Cardiac fibroblast (primary cell): ENCODE measurements at places on chromosomes 1 and 21.

DNA sequence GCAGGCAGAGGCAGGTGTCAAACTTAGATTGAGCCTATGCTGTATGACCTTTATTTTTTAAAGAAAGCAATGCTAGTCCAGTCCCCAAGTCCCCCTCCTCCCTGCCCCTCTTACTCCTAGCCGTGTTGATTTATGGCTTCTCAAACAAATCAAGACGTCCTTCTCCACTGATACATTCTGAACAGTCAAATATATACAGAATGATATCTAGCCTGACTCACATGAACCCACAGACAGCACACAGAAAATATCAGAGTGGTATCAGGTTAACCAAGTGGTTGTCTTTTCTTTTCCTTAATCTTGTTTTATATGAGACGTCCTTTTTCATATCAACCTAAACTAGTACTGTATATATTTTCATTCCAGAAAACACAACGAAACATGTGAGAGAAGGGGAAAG is 13.4 kb downstream of the DAB1 start:
- no peak for DNase-seq

DNA sequence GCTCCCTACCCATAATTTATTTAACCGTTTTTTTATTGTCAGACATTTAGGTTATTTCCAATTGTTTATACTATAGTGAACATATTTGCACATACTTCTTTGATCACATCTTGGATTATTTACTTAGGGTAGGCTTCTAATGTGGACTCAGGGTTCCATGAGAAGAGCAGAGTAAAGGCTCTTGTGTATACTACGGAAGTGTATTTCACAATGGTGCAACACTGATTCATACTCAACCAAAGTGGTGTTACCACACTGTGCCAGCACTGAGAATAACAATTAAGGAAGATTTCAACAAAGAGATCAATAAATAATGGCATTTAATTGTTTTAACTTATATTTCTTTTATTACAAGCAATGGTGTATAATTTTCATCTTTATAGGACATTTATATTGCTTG is 251.2 kb downstream of the ZNF326 start:
- DNase-seq, result no peak

GRCh38 chr1:231786126-231786525 is 159.5 kb downstream of the DISC1 start:
- no peak for DNase-seq

- no peak for DNase-seq
These were observed 39.0 kb downstream of the COL6A1 start for GRCh38 chr21:46020581-46020980.

- DNase-seq, result peak; percentile 83
These were observed 161.5 kb downstream of the DNM3 start for GRCh38 chr1:172002725-172003345.

- no peak for DNase-seq
These were observed 155.9 kb upstream of the HMCN1 start for GRCh38 chr1:185578293-185578692.

- no peak for DNase-seq
These were observed 136.8 kb downstream of the RUNX1 start for GRCh38 chr21:34912022-34912945.

DNA sequence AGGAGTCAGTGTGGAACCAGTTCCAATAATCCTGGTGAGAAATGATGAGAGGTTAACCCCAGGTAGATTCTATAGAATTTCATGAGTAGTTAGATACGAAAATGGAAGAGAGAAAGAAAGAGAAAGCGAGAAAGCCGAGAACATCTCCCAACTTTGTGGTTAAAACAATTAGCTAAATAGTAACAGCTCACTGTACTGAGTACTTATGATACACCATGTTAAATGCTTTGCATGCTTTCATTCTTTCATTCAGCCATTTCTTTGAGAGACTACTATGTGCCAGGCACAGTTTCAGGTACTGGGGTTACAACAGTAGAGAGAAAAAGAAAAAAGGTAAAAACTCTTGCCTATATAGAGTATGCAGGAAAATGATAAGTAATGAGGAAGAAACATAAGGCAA is 109.7 kb upstream of the SYT6 start:
- DNase-seq, result no peak

DNA sequence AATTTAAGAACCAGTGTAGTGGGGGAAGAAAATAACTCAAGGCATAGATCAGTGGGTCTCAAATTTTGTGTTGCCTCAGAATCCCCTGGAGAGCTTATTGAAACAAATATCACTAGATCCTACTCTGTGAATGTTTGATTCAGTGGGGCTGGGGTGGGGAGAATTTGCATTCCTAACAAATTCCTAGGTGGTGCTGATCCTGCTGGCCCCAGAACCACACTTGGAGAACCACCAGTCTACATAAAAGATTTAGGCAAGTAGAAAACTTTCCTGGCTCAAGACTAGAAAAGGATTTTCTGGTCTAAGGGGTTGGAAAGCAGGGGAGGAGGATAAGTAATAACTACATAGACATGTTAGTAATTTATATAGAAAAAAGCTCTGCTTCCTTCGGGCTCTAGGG is 34.1 kb upstream of the C1orf21 start:
- DNase-seq, result no peak

DNA sequence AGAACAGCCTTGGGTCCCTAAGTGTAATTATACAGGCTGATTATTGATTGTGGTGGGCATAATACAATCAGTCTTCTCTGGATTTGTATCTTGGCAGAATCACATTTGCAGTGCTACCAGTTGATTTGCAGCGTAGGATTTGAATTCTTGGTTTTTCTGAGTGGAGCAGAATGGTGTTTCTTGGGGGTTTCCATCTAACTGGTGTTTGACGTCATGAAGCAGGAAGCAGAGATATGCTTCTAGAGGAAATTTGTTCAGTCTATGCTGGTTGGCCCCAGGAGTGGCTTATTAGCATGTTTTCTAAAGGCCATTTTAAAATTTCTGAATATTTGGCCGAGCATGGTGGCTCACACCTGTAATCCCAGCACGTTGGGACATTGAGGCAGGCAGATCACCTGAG is 3.4 kb downstream of the CTTNBP2NL start:
- peak; percentile 33 for DNase-seq

DNA sequence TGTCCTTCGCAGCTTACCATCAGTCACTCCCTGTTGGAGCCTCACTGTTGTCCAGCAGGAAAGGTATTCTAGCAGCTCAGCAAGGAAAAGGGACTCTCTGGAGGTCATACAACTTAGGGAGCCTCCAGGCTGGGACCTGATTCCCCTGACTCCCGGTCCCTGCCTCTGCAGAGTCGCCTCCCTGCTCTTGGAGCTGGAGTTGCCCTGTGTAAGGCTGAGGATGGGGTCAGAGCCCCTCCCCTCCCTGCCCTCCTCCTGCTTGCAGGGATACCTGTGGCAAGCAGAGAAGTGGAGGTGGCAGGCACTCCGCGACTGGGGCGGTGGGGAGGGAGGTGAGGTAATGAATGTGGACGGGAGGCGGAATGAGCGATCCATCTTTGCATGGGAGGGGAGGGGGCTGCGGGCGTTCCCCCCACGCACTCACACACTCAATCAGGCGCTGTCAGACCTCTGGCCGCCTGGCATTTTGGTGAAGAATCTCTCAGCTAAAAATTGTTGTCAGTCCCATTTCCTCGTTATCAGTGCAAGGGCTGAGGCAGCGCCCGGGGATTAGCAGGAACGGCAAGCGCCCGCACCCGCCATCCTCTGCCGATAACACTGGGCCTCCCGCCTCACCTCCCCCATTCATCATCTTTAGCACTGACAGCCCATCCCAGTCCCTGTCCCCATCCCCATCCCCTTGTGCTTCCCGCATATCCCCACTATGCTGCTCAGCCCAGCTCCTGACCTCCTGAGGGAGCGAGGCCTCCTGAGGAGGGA is 64.3 kb downstream of the TMEM53 start:
- DNase-seq, result no peak

- no peak for DNase-seq
These were observed 84.8 kb downstream of the NEK7 start for GRCh38 chr1:198241553-198241952.

DNA sequence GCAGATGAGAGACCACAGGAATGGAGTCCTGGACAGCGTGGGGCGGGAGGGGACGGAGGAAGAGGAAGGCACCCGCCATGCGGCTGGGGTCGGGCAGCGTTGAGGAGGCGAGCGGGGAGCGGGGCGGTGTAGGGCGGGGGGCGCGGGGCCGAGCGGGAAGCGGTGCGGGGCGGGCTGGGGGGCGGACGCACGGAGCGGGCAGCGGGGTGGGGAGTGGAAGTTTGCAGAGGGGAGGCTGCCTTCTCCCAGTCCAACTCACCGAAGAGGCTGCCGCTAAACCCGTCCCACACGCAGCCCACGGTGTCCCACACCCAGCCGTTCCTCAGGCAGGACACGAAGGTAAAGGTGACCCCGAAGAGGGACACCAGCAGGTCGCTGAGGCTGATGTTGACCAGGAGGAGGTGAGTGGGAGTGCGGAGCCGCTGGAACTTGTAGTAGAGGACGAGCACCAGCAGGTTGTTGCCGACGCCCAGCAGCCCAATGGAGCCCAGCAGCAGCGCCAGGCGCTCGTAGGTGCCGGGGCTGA is 483 bp downstream of the CHML start:
- peak; percentile 43 for DNase-seq

DNA sequence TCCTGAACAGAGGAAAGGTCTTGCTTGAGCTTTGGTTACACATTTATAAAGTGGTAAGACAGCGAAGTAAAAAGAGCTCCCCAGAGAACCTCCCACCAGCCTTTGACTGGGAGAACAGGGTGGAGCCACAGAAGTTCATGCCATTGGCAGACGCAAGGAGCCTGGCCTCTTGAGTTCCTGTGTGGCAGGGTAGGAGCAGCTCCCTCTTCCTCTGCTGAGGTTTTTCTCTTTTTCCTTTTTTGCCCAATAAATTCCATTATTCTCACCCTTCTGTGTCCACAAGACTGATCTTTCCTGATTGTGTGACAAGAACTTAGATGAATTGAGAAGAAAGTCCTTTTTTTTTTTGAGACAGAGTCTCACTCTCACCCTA is 4.3 kb downstream of the THEM4 start:
- peak; percentile 62 for DNase-seq

DNA sequence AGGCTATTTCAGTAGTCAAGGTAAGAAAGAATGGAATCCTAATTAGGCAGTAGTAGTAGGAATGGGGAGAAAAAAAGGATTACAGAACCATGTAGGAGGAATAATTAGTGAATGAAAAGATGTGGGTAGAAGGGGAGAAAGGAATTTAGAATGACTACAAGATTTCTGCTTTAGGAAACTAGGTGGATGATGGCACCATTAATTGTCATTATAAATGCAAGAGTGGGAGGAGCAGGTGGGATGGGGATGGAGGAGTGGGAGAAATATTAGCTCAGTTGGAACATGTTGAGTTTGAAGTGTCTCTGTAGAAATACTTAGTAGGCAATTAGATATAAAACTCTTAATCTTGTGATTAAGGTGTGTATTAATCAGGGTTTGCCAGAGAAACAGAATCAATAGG is 50.0 kb upstream of the C21orf91 start:
- DNase-seq, result no peak

DNA sequence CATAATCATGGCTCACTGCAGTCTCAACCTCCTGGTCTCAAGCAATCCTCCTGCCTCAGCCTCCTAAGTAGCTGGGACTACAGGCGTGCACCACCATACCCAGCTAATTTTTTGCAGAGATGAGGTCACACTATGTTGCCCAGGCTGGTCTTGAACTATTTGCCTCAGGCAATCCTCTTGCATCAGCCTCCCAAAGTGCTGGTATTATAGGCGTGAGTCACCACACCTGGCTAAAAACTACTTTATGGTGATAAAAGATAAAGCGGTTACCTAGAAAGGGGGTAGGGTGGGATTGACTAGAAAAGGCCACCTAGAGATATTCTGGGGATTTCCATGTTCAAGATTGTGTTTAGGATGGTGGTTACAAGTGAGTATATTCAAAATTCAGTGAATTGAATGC is 5.0 kb downstream of the TSTD1 start:
- no peak for DNase-seq

DNA sequence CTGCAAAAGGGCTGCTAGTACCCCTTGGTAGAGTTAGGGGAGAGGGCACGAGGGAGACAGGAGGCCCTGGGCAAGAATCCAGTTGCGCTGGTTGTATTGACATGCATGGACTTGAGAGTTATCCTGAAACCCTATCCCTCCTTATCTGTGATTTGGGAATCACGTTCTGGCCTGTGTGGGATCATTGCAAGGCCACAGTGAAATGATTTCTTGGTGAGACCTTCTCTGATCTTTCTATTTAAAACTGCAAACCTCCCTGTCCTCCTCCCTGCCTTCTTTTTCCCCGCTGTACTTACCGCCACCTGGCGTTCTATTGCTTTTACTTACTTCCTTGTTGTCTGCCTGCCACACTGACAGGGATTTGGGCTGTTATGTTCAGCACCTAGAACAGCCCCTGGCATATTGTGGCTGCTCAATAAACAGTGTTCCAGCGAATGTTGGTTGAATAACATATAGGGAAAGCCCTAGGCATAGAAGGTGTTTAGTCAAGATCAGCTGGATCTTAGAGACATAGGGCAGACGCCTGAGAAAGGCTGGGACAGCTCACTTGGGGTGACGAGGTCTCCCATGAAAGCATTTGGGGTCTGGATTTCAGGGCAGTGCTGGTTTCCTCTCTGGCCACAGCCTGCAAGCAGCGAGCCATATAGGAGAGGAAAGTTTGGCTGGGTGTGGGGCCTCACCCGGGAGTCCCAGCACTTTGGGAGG is 25.6 kb downstream of the ALPL start:
- DNase-seq, result peak; percentile 65

- no peak for DNase-seq
These were observed 160.6 kb downstream of the LIPI start for GRCh38 chr21:14050121-14050520.

- DNase-seq, result no peak
These were observed 36.7 kb downstream of the NFIA start for GRCh38 chr1:61119085-61119484.

- DNase-seq, result peak; percentile 25
These were observed 81.5 kb downstream of the PTGER3 start for GRCh38 chr1:70966018-70966638.

- peak; percentile 99 for DNase-seq
These were observed at the start of gene MAGI3 for GRCh38 chr1:113389953-113390834. Gene MAGI3 (plus strand): TSS chr1:113390515. CDS start chr1:113391034, 519 bp downstream.

- no peak for DNase-seq
These were observed 108.7 kb downstream of the TENT5C start for GRCh38 chr1:117714546-117714945.

GRCh38 chr1:18955441-18956192 is 859 bp downstream of the IFFO2 start:
- peak; percentile 38 for DNase-seq

GRCh38 chr1:44598167-44598566 is 76.1 kb downstream of the TMEM53 start:
- no peak for DNase-seq

DNA sequence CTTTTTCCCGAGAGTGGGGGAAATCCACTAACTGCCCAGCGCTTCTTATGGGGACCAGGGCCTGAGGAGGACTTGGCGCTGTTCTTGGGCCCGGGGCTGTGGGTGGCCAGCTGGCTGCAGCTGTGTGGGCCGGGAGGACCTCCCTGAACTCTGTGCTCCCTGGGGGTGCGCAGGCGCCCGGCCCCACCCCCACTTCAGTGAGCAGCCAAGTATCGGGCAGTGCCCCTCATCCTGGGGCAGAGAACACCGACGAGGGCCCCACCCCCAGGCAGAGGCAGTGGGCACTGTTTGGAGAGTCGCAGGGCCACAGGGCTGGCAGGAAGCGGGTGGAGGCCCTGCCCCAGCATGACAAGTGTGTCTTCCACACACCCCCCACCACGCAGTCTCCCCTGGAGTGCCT is 32.5 kb upstream of the SLC19A1 start:
- DNase-seq, result no peak

- no peak for DNase-seq
These were observed 22.2 kb upstream of the KCNJ15 start for GRCh38 chr21:38234395-38235142.
